ENCODE measurements at places on chromosomes 12 and 14. TPM values are rescaled to one million over a fixed set of nuclear protein-coding genes. Genes with fewer than 3 reads are reported as not detected.

GRCh38 chr14:96121660-96122395, 82.7 kb downstream of the C14orf132 start:
- H3K4me1 ChIP-seq: peaks cover 5% of the 10 kb centered on the region
- peak; percentile 71 for DNase-seq
- no peaks in the 10 kb centered on the region for H3K27me3 ChIP-seq

DNA sequence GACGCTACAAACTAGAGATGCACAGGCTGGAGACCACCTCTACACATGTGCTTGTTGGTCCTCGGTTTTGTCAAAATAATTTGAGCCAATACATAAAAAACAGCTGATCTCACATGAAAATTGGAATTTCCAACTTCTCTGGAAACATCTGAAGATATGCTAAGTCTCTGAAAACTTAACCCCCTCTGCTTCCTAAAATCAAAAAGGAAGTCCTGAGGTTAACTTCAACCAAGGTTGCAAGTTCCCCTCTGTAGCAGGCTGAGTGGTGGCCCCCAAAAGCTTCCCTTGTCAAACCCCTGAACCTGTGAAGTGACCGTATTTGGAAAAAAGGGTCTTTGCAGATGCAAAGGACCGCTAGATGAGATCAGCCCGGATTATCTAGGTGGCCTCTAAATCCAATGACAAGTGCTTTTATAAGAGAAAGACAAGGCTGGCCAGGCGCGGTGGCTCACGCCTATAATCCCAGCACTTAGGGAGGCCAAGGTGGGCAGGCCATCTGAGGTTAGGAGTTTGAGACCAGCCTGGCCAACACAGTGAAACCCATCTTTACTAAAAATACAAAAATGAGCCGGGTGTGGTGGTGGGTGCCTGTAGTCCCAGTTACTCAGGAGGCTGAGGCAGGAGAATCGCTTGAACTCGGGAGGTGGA, 32.0 kb upstream of the VPS37B start:
- no peaks in the 10 kb centered on the region for H3K4me1 ChIP-seq
- DNase-seq: no peak
- H3K4me3 ChIP-seq: no peak overlapping the region
- no peaks in the 10 kb centered on the region for H3K36me3 ChIP-seq

- peaks cover 8% of the 10 kb centered on the region for H3K4me1 ChIP-seq
- no peaks in the 10 kb centered on the region for H3K27me3 ChIP-seq
- H3K27ac ChIP-seq: no peak overlapping the region
- H3K36me3 ChIP-seq: no peaks in the 10 kb centered on the region
- DNase-seq: peak; percentile 51
These were observed 42.7 kb downstream of the ATF7IP start for GRCh38 chr12:14408208-14408607.

DNA sequence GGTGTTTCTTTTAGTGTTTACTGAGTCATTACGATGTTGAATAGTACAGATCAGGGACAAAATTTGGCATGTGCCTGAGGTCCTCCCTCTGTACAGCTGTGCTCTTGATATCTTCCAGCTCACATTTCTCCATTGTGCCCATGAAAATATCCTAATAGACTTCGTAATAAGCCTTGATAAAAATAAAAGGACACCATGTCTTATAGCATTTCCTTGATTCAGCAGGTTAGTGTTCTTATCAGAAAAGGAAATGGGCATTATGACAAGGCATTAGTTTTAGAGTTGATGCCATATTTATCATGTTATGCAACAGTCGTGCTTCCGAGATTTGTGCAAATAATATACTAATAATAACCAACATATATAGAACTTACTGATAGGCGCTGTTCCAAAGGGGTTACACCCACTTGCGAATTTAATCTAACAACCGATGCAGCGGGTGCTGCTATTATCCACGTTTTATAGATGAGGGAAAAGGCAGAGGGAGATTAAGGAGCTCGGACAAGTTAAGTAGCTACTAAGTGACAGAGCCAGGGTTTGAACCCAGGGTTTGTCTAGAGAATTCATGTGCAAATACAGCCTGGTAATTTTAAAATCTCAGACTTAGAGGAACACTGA, 15.1 kb upstream of the WNK1 start:
- no peak overlapping the region for H3K27ac ChIP-seq
- peaks cover 2% of the 10 kb centered on the region for H3K27me3 ChIP-seq
- DNase-seq: no peak
- H3K4me3 ChIP-seq: no peak overlapping the region
- no peaks in the 10 kb centered on the region for H3K4me1 ChIP-seq

DNA sequence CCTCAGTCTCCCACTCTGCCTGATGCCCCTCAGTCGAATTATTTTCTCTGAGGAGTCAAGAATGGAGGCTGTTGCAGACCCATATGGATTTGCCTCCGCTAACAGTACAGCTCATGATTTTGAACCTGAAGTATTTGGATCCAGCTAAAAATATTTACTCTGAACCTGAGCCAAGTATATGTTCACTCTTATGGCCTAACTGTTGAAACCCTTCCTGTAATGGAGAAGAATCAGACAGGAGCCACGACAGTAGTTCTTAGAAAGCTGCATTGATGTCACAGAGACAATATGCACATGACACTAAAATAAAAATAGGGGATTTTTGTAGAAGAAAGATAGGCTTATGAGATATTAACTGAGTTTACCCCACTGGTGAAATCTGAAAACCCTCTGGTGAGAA, 1128.3 kb upstream of the FLRT2 start:
- no peaks in the 10 kb centered on the region for H3K36me3 ChIP-seq
- no peak overlapping the region for H3K27ac ChIP-seq
- no peak for DNase-seq
- H3K4me3 ChIP-seq: no peak overlapping the region

DNA sequence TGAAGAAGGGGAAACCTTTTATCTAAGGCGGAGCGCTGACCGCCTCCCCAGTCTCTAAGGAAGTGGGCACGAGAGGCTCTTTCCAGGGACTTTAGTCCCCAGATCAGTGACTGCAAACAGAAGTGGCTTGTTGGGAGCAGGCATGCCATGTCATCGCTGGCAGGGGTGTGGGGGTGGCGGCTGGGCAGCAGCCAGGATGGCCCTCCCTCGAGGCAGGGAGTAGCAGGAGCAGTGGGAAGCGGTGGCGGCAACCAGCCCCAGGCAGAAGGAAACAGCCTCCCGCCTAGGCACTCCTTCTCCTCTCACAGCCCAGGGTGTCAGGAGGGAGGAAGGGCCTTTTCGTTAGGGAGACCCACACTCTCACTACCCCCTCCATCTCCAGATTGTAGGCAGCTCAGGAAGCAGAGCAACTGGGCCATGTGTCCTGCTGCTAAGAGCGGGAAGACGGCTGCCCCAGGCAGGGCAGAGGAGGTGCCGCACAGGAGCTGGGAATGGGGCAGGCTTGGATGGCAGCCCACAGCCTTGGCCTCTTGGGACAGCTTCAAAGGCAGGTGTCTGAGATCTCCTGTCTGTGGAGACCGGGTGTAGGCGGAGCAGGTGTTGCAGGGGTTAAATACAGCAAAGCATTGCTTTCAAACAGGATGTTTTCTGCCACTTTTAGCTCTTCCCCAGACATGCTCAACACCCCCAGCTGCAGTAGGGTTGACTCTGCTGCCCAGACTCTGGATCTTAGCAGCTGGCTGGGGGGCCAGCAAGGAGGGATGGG, 21.8 kb downstream of the VDR start:
- no peaks in the 10 kb centered on the region for H3K36me3 ChIP-seq
- no peak overlapping the region for H3K4me3 ChIP-seq
- no peak for DNase-seq
- H3K4me1 ChIP-seq: peaks cover 30% of the 10 kb centered on the region
- H3K27ac ChIP-seq: no peak overlapping the region

- no peak for DNase-seq
- H3K4me1 ChIP-seq: peaks cover 18% of the 10 kb centered on the region
- no peak overlapping the region for H3K27ac ChIP-seq
- H3K27me3 ChIP-seq: no peaks in the 10 kb centered on the region
- H3K4me3 ChIP-seq: no peak overlapping the region
These were observed 9.8 kb upstream of the SERPINA5 start for GRCh38 chr14:94571395-94571794.

DNA sequence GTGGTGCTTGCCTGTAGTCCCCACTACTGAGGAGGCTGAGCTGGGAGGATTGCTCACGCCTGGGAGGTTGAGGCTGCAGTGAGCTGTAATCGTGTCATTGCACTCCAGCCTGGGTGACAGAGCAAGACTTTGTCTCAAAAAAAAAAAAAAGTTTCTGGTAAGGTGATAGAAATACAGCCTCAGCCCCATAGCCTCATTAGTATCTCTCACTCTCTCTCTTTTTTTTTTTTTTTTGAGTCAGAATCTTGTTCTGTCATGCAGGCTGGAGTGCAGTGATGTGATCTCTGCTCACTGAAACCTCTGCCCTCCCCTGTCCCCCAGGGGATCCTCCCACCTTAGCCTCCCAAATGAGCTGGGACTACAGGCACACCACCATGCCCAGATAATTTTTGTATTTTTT, 19.2 kb downstream of the MTHFD1 start:
- H3K27me3 ChIP-seq: no peaks in the 10 kb centered on the region
- H3K27ac ChIP-seq: no peak overlapping the region
- H3K36me3 ChIP-seq: no peaks in the 10 kb centered on the region
- H3K4me1 ChIP-seq: peaks cover 8% of the 10 kb centered on the region

The CCDC184 gene
- 3.3 TPM for total RNA-seq

GRCh38 chr12:82682851-82683261, 3.9 kb upstream of the TMTC2 start:
- no peak overlapping the region for H3K4me3 ChIP-seq
- no peaks in the 10 kb centered on the region for H3K4me1 ChIP-seq
- no peaks in the 10 kb centered on the region for H3K36me3 ChIP-seq
